ENCODE measurements at places on chromosomes 5 and 9. TPM values are rescaled to one million over a fixed set of nuclear protein-coding genes. Genes with fewer than 3 reads are reported as not detected.

The CCDC152 gene
- total RNA-seq = 0.78 TPM

The PGM5 gene
- 25.0 TPM for total RNA-seq

The CARD19 gene
- total RNA-seq = 31.8 TPM

The ST8SIA4 gene
- total RNA-seq = 17.8 TPM

The SYNPO gene
- 151 TPM for total RNA-seq

The ZDHHC11B gene
- 8.0 TPM for total RNA-seq
